Activated CD4-positive, alpha-beta memory T cell treated with anti-CD3 and anti-CD28 coated beads, Interleukin-2, amount 10 ng/mL, durations not matched to agents 7 days and 5 days (primary cell): ENCODE measurements at places on chromosomes 12 and 14.
A peak's percentile ranks its signal among the peaks of the same experiment; 100 is the strongest.

- DNase-seq: no peak
These were observed 8.3 kb downstream of the KRT7 start for GRCh38 chr12:52241205-52241842.

DNA sequence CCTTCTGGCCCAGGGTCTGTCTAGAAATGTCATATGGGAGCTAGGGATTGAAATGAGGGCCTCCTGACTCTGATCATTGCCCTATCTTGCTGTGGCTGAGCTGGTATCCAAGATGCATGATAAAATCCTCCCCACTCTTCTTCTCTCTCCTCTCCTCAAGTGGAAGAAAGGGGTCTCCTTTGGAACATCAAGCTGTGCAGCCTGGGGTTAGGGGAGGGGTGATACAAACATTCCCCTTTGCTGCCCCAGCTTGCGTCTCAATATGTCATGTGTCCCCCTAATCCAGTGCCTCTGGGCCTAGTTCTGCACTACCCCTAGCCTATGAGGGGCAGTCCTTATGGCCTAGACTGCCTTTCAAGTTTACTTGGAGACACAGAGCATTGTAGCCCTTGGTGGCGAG is 8.5 kb downstream of the RDH16 start:
- no peak for DNase-seq

DNA sequence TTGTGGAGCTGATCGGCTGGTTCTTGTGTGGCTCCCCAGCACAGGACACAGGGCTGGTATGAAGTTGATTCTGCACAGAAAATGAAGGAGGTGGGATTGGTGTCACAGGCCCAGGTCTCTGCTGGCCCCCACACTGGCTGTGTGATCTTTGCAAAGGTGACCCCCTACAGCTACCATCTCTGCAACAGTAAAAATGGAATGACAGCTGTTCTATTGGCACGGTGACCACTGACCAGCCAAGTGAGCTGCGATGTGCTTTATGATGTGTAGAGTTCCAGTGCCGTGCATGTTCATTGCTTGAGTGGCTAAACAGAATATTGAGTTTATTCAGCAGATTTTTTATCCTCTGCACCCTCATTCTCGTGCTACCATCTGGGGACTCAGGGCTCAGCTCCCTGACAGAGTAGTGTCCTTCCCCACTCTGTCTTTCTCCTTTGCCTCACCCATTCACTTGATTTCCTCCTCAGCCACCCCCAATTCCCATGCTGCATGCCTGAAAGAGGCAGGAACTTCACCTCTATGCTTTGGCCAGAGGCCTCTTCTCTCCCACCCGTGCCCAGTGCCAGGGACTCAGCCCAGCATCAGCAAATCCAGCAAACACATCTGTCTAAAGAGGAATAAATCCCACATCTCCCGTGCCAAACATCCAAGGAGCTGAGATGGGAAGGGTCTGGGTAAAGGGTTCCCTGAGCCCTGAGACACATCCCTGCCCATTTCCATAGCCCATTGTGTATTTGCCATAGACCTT is 21.2 kb downstream of the C14orf132 start:
- DNase-seq: no peak

- no peak for DNase-seq
These were observed 287.2 kb downstream of the BCAT1 start for GRCh38 chr12:24661657-24662096.

- DNase-seq: no peak
These were observed 202.0 kb upstream of the KRR1 start for GRCh38 chr12:75713434-75713833.

DNA sequence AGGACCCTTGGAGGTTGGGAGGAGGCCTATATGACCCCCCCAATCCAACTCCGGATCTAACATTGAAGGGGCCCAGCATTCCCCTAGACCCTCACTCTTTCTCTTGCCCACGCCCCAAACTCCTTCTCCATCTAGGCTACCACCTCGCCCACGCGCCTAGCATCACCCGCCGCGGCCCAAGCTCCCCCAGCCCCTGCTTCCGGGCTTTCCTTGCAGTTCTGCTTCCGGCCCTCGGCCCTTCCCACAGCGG is 445 bp downstream of the CERS5 start:
- DNase-seq: peak; percentile 57

- no peak for DNase-seq
These were observed 954.3 kb upstream of the FLRT2 start for GRCh38 chr14:84575681-84576080.

GRCh38 chr14:55819610-55820304 is 239.8 kb downstream of the KTN1 start:
- no peak for DNase-seq

DNA sequence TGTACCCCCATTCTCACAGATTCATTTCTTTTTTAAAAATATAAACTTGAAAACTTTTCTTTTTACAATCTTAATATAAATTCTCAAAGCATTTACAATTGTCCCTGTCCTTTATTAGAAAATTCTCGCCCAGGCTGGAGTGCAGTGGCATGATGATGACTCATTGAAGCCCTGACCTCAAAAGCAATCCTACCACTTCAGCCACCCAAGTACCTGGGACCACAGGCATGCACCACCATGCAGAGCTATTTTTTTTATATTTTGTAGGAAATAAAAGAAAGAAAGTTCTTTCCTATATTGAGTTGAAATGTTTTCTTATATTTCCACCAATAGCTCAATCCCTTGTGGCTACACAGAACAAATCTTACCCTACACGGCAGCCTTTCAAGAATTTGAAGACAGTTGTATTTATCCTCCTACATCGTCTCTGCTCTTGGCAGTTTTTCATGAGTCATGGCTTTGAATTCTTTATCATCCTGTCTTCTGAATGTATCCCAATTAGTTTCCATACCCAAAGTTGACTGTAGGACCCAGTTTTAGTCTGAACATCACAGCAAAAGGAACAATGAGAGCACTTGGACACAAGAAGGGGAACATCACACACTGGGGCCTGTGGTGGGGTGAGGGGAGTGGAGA is 52.4 kb downstream of the SYT1 start:
- no peak for DNase-seq

DNA sequence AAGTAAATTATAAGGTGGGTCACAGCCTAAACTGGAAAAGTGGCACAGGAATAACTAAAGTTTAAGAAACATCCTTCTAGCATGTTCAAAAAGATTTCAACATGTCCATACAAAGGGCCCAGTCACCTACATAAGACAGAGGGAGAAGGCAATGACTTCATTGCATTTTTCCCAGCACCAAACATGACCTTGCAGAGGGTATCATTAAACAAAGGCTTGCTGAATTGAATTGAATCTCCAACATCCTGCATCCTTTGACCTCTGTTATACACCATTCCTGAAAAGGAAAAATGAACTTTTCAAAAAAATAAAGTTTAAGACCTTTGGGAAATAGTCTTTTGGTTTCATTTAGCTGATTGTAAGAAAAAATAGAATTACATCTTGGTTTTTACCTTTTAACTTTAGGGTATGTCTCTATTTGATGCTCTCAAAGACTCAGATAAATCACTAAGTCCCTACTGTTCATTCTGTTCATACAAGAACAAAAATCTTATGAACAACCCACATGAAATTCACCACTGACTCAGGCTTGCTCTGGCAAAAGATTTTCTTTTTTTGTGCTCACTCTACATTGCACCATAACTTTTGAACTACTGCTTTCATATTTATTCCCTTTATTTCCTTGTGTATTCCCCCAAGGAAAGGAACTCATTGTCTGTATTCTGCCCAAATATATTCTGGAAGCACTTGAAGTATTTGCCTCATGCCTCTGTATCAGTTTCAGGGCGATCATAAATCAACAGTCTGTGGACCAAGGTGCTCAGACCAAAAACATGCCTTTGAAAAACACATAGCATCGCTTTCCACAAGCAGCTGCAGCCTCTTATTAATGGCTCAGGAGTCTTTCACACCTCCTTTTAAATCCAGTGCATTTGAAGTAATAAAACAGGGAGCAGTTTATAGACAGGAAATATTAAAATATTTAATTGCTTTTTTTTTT is 121.7 kb downstream of the DUSP6 start:
- no peak for DNase-seq

- no peak for DNase-seq
These were observed 1378.7 kb downstream of the AACS start for GRCh38 chr12:126443977-126444376.

GRCh38 chr12:123723765-123724164 is 11.6 kb downstream of the ATP6V0A2 start:
- no peak for DNase-seq

GRCh38 chr14:57835766-57836165 is 30.1 kb downstream of the SLC35F4 start:
- no peak for DNase-seq

DNA sequence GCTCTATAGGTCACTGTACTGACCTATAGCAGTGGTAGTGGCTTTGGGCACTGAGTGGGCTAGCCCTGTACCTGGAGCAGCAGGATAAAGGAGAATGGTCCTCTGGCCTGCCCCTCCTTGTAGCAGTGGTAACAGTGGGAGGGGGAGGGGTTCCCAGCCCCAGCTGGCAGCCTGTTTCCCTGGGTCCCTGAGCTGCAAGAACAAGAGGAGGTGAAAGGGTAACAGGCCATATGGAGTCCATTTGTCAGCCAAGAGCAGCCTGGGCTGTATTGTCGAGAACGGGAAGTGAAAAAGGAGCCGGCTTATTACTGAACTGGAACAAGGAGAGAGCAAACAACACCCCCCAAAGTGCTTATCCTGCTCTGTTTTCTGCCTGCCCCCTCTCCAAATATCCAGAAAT is 73.8 kb upstream of the SRSF5 start:
- no peak for DNase-seq

DNA sequence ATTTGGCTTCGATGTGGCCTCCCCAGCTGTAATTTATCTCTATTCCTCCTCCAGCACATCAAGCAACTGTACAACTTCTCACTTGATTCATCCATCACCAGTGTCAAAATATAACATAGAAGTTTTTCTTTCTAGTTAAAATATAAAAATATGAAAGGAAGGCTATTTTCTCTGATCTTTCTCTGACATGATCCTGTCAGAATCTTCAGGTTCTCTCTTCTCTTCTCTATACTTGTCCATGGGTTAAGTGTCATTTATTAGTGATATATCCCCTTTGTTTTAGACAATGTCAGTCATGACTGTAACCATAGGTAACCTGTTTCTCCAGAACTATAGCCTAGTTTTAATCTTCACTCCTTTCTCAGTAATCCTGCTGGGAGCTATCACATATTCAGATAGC is 132.5 kb upstream of the G2E3 start:
- no peak for DNase-seq

- DNase-seq: no peak
These were observed 16.4 kb downstream of the NID2 start for GRCh38 chr14:52052288-52052943.

GRCh38 chr12:63989301-63989845 is 144.9 kb downstream of the SRGAP1 start:
- no peak for DNase-seq

DNA sequence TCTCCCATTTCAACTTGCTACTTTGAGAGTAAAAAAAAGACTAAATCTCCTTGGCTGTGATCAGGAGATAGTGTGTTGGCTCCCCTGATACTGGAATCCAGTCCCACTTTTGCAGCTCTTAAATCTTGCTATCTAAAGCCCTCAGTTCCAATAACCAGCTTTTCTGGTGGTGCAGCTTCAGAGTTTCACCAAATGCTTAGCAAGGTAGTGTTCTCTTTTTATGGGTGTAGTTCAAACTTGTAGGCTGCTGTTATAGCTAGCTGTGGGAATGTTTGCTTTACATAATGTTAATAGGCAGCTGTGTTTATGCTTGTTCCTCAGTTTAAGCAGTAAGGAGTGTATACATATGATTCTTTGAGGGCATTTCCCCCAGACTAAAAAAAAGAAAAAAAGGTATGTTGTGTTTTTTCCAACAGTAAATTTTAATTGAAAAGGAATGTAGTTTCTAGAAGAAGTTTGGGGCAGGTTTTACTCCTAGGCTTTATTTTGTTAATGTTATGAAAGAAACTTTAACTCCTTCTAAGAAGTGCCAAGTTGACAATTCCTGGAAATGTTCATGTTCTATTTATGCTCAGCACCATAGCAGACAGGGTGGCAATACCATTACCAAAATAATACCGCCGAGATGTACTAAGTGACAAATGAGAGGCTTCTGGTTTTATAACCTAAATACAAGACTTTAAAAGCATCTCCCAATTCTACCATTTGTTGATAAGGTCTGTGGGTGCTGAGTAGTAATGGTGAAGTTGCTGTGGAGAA is 12.1 kb downstream of the CRADD start:
- DNase-seq: no peak

DNA sequence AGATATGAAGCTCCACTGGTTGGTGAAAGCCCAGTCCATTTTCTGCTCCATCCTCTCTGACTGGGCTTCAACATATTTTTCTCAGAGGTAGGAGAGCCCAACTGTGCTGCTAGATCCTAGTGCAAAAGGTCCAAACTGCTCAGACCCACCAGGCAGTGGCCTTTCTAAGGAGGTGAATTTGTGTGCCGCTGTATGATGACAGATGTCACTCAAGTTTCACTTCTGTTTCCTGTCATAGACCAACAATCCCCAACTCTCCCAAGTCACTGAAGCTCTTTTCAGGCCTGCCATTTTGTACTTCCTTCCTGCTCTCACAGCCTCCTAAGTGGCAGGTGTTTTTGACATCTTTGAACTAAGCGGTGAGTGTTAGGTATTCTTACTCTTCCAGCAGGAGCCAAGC is 16.4 kb upstream of the RNASE4 start:
- peak; percentile 34 for DNase-seq

DNA sequence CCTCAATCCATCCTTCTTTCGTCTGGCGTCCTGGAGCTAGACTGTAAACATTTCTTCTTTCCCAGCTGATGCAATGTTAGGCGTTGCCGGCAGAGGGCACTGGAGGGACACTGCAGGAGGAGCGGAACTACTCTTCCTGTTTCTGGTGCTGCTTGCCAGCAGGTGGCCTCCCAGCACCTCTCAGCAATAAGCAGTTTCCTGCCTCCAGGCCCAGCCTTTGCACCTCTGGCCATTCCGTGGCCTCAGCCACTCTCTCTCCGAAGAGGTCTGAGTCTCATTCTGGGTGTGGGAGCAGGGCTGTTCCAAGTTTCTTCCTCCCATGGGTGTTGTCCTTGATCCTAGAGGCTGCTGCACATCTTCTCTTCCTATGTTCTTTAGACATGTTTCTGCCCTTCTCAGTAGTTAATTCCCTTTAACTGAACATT is 7.5 kb upstream of the ASPG start:
- peak; percentile 89 for DNase-seq

GRCh38 chr12:133057446-133057845 is 20.1 kb downstream of the ZNF84 start:
- DNase-seq: no peak

- no peak for DNase-seq
These were observed 52.1 kb downstream of the IRF2BPL start for GRCh38 chr14:76976240-76977005.

- peak; percentile 58 for DNase-seq
These were observed 275.2 kb upstream of the CRY1 start for GRCh38 chr12:107368586-107368985.

DNA sequence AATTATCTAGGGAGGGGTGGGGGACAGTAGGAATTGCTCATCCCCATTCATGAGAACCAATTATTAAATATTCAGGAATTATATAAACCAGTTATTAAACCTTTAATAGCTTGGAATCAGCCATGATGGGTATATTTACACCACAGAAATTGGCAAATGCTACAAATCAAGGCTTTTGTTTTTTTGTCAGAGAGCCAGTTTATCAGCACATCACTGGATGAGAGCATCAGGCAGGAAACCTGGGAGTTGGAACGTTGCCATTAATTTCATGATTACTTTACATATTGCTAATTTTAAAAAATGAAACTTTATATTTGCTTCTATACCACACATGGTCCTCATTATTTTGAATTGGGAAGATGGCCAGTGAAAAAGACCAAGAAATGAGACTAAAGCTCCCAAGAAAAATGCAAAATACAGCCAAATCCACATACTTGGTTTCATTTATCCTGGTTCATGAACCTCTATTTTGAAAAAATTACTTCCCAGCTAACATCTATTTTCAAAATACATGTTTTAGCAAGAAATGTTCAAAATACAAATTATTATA is 48.4 kb downstream of the ATL1 start:
- DNase-seq: no peak

GRCh38 chr12:6311822-6312528 is 1.5 kb downstream of the PLEKHG6 start:
- no peak for DNase-seq
